ENCODE measurements at places on chromosomes 1 and 21.

GRCh38 chr1:75730432-75730831, 5.9 kb downstream of the ACADM start:
- no peak for DNase-seq

DNA sequence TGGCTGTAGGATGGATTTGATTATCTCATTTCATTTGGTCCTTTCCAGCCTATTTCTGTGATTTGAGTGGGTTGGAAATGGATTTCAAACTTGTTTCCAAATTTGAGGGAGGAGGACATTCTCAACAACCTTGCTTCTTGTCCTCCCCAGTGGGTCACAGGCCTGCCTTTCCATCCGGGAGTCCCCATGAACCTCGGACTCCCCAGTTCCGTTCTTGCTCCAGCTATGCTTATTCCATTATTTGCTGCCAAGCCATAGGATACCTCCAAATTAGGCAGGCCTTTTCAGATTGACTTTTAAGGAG, 97.8 kb downstream of the DUSP10 start:
- DNase-seq: no peak

DNA sequence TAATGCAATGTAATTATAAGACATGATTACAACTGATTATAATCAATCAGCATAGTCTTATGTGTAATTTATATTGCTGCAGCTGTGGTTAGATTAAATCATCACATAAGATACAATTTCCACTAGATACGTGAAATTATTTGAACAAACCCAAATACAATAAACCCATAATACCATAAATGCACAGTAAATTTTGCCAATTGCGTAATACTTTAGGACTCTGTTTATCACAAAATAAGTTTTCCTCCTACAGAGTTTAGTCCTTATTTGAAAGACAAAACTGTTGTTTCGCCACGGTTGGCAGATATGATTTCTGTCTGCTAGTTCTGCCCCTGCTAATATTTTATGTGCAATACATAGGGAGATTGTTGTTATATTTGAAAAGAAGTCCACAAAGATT, 895.9 kb upstream of the ADGRL4 start:
- no peak for DNase-seq

- no peak for DNase-seq
Observed at GRCh38 chr1:223147873-223148272, 4.8 kb upstream of the TLR5 start.

- DNase-seq: no peak
Observed at GRCh38 chr1:58888833-58889232, 105.0 kb upstream of the JUN start.

GRCh38 chr1:39103328-39104157, 77.4 kb downstream of the NDUFS5 start:
- no peak for DNase-seq

GRCh38 chr1:224251741-224252146, 68.7 kb downstream of the DEGS1 start:
- no peak for DNase-seq

Data from Right ventricle myocardium inferior (tissue), 1 donor.